T-helper 17 cell (primary cell): ENCODE measurements at places on chromosomes 1 and 21.

DNA sequence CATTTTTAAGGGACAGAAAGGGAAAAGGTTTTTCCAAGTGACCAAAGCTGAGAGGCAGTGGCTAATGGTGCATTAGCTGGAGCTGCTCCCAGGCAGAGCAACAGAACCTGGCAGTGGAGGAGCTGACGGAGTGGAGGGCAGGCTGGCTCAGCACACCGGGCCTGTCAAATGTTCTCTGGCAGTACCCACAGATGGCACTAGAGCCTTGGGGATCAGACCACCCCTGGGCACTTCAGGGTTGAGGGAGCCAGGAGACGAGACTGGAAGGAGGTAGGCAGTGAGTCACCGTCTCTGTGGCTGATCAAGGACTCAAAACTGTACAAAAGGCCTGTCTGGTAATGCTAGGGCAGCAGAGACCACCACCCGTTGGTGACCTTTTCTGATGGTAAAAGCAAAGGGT is 121.7 kb upstream of the KIAA0040 start:
- DNase-seq, result no peak

DNA sequence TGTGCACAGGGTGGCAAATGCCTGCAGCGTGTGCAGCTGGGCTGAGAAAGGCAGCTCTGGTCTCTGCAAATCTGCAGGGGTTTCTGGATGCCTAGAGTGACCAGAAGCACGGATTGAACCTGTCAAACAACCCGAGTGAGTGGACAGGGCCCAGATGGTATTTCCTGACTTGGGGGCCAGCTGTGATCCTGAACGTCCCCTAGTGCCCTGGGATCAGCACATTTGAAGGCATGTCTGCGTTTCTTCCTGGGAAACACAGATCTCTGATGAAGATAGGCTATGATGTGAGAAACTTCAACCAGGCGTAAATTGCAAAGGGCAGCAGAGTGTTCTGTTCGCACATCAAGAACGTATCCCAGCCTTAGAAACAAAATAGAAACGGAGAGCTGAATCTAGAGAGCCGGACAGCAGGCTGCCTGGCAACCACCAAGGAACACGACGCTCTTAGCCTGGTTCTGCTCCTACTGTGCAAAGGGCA is 163.1 kb downstream of the KCNJ6 start:
- DNase-seq, result no peak

DNA sequence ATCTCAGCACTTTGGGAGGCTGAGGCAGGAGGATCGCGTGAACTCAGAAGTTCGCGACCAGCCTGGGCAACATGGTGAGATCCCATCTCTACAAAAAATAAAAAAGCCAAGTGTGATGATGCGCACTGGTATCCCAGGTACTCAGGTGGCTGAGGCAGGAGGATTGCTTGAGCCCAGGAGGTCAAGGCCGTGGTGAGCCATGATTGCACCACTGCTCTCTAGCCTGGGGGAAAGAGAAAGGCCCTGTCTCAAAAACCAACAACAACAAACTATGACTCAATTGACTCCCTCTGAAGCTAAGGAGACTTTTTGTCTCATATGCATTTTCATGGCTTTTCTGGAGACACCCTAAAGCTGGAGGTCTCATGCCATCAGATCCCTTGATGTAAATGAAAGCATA is 118.8 kb downstream of the CCDC185 start:
- DNase-seq, result no peak

GRCh38 chr1:51627672-51628071 is 10.8 kb downstream of the OSBPL9 start:
- DNase-seq, result no peak

- no peak for DNase-seq
Measured at GRCh38 chr1:40645118-40645680, 20.3 kb downstream of the RIMS3 start.
